Central memory CD4-positive, alpha-beta T cell (primary cell): ENCODE measurements at places on chromosomes 12 and 14.

DNA sequence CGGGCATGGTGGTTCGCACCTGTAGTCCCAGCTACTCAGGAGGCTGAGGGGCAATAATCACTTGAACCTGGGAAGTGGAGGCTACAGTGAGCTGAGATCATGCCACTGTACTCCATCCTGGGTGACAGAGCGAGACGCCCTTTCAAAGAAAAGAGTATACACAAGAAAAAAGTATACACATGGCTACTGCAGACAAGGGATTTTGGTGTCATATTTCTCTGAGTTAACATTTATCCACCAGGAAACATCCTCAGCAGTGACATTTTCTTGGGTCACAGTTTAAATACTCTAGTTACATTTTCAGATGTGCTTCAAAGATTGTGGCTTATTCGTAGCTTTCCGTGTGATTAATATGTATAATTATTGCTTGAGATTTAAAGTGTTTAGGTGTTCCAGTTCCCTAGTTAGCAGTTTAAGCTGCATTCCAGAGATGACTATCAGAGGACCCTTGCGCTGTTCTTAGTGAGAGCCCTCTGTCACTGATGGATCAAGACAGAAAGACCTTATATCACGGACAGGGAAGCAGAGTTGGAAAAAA is 4.7 kb upstream of the PPP2R5E start:
- DNase-seq = no peak

DNA sequence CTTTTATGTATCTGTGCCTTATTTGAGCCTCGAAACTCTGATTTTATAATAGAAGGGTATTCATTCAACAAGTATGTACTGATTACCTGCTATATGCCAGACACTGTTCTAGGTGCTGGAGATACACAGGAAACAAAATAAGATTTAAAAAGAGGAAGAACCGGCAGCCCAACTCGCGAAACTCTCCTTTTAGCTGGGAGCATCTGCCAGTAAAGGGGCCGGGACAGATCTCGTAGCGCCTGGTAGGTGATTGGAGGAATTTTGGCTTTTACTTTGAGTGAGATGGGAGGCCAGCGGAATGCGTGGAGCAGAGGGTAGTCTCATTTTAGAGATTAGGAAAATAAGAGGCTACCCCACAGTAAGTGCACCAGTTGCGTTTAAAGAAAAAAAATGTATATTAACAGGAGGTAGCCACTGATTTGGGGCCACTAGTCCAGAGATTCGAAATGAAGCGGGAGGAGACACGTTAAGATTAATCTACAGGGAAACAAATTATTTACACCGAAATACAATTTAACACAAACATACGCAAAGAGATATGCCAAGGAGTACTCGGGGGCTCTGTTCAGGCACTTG is 520 bp upstream of the MON2 start:
- DNase-seq = peak; percentile 1

GRCh38 chr12:87469295-87469694 is 559.9 kb downstream of the C12orf50 start:
- DNase-seq = no peak

GRCh38 chr14:105092171-105093037 is 27.2 kb upstream of the GPR132 start:
- DNase-seq = no peak

DNA sequence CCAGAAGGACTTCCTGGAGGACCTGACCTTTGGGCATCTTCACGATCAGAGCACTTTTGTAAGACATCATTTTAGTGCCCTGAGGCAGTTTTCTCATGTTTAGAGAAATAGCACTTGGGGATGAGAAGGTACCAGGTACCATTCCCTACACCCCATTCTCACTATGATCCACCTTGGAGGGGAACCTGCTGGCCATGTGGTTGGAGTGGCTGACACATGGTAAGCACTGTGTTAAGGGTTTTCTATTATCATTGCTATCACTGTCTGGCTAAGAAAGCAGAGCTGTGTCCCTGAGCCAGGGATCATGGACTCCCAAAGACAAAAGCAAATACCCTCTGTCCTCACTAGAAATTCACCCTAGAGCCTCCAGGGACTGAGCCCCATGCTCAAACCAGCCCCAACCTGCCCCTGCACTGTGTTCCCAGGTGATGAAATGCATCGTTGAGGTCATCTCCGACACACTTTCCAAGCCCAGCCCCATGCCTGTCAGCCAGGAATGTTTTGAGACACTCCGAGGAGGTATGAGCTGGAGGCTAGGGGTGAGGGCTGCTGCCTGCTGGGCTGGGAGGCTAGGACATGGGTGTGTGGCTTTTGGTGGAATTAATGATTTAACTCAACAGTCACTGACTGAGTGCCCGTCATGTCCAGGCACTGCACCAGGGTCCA is 3.4 kb downstream of the CHGA start:
- no peak for DNase-seq

GRCh38 chr12:84779169-84779568 is 133.4 kb downstream of the SLC6A15 start:
- no peak for DNase-seq

- no peak for DNase-seq
Measured at GRCh38 chr12:44503329-44503728, 372.8 kb downstream of the NELL2 start.

DNA sequence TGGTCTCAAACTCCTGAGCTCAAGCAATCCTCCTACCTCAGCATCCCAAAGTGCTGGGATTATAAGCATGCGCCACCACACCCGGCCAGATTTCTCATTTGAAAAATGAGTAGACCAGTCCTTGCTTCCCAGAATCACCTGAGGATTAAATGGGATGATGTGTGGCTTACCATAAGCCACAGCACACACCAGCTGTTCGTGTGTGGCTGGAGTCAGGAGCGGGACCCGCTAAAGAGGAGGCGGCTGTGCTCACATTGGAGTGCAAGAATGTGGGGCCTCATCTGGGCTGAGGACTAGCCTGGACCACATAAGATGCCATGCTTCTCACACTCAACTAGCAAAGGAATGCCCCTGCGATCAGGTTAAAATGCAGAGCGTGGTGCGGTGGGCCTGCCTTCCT is 6.7 kb upstream of the ALDH2 start:
- DNase-seq = no peak

DNA sequence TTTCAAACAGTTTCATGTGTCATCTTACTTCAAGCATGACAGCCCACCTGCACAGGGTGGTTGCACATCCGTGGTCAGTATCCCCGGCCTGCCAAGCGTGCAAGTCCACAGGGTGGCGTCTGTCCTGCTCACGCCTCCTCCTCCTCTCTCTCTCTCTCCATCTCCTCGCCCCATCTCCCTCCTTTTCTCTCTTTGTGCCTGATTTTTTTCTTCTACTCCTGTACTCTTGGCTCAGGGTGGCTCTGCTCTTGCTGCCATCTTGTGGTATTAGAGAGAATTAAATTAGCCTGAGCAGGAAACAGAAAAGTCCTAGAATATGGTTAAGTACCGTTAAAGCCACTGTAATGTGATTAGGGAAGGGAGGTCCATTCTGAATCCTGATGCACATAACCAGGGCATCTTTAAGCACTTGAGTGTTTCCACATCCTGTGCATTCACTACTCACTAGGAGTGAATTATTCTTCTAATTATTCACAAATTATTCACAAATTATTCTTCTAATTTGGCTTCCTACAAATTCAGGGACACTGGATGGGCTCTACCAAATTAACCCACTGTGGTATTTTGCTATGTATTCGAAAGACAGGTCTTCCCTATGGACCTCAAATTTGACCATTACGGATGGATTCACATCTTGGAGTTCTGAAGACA is 25.5 kb upstream of the DTX1 start:
- DNase-seq = peak; percentile 14

DNA sequence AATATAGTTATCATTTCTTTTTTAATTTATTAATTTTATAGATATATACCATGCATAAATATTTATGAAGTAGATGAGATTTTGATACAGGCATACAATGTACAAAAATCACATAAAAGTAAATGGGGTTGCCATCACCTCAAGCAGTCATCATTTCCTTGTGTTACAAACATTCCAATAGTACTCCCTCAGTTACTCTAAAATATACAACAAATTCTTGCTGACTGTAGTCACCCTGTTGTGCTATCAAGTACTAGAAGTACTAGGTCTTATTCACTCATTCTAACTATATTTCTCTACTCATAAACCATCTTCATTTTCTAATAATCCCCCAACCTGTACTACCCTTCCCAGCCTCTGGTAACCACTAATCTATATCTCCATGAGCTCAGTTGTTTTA is 432.6 kb upstream of the SYT1 start:
- no peak for DNase-seq

DNA sequence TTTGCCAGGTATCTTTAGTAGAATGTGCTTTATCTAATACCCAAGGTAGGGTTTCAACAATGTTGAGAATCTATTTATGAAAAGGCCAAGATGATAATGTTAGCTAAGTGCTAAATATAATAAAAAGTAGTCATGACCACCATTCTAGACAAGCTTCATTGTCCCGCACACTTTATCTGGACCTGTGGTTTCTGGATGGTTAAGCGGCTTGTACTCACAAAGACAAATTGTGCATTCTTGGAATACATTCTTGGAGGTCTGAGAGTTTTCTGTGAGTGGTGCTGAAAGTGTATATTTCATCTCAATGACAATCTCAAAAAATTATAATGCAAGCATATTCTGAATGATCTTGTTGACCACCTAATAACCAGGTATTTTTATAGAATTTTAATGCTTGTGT is 646.9 kb downstream of the DIO2 start:
- DNase-seq = no peak

- no peak for DNase-seq
Measured at GRCh38 chr12:76766161-76766560, 2.2 kb downstream of the ZDHHC17 start.

DNA sequence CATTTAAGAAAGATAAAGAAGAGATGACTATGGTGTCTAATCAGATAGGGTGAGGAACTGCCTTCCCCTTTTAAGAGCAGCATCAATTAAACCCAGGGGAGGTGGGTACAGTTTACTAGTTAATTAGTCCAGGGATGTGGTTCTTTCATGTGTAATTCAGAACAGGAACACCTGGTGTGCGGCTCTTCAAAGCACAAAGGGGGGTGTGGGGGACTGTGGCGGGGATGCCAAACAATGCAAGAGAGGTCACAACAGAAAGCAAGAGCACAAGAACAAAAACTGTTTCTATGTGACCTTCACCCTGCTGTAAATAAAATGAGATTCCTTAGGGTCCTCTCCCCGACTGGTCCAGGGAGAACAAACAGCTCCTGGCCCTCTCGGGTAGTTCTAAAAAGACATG is 183.9 kb upstream of the SOX5 start:
- DNase-seq = no peak

- DNase-seq = no peak
Measured at GRCh38 chr12:89355243-89356068, 3.2 kb upstream of the DUSP6 start.

- DNase-seq = no peak
Measured at GRCh38 chr12:85182699-85183098, 97.3 kb upstream of the ALX1 start.

DNA sequence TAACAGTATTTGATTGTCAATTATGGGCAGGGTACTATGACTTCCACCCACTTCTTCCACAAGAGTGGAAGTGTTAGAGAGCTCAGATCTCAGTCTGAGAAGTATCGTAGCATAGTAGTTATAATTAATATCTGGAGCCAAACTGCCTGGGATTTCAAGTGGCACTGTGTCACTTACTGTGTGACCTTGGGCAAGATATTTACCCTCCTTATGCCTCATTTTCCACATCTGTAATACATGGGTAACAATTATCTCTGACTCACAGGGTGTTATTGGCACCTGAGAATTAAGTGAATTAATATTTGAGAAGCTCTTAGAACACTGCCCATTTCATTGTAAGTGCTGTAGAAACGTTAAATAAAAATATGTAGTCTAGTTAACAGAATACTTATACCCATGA is 11.5 kb downstream of the RAB21 start:
- no peak for DNase-seq

DNA sequence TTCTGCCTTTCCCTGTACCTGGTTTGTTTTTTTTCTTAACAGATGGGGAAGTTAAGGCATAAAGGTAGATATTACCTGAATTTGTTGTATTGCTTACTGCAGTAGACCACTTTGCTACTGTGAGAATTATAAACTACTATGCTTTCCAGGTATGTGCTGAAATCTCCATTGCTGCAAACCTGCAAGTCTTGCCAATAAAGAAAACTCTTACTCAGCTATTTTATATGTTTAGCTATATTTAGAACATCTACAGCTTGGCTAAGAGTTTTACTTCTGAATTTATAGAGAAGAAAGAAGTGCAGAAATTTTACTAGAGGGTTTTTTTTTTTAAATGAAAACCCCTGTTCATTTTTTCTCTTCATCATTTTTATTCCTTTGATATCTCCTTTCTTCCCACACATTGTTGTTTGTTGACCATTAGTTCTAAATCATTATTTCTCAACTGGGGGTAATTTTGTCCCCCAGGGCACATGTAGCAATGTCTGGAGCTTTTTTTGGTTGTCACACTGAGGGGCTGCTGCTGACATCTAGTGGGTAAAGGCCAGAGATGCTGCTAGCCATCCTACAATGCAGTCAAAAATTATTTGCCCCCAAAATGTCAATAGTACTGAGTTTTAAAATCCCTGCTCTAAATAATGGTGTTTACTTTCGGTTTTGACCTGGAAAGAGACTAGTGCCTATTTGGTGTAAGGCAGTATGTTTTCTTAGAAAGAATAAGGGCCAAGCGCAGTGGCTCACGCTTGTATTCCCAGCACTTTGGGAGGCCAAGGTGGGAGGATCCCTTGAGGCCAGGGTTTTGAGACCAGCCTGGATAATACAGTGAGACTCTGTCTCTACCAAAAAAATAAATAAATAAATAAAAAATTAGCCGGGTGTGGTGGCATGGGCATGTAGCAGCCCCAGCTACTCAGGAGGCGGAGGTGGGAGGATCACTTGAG is 48.6 kb downstream of the PCNX1 start:
- DNase-seq = peak; percentile 53

GRCh38 chr14:93946541-93947090 is 19.5 kb downstream of the FAM181A start:
- no peak for DNase-seq

DNA sequence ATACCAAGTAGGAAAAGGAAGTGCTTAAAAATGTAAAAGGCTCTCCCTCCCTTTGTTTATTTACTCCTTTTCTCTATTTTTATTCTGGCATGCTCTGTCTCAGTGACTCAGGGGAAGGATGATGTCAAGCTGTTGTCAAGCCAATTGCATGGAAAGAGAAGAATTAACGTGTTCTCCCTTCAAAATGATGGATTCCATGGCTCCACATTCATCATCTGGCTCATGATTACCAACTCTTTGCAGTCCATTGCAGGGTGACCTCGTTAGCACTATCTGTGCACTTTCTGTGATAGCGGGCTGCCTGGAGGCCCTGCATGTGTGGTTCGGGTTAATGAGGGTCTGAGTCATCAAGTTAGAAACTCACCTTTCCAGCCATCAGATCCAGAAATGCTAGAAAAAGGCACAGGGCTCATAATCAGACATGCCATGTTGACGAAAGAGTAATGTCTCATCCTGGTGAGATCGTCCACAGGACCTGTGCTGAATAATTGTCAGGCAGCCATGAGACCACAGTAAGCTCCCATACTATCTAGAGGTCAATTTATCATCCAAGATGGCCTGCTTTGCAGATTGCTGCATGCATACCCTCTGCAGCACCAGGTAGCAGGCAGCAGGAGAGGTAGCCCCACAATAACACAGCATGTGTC is 79.2 kb upstream of the BTG1 start:
- no peak for DNase-seq
